C1 segment of cervical spinal cord (tissue), 14 donors: ENCODE measurements at places on chromosomes 5 and 9.

DNA sequence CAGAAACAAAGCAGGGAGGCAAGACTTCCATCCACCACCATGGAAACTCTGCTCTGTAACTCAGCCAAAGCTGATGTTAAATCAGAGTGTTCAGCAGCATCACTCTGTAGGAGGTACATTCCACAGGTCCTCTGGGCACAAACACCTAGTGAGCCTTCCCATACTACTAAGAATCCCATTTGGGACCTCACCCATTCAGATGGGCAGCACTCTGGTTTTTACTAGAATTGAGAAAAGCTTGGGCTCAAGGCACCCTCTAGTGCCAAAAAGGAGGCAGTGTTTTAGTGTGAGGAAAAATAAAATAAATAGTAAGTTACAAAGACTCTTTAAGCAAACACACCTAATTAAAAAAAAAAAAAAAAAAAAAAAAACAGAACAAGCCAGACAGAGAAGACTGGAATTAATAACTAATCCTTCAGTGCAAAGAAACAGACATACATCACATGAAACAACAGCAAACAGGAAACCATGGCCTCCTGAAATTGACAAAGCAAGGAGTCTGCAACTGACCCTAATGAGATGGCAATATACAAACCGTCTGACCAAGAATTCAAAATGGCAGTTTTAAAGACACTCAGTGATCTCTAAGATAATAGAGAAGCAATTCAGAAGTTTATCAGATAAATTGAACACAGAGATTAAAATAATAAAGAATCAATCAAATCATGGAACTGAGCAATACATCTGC is 159.5 kb downstream of the GNA14 start:
- DNase-seq = no peak

GRCh38 chr9:8651846-8652215 is 852.3 kb upstream of the DMAC1 start:
- no peak for DNase-seq

DNA sequence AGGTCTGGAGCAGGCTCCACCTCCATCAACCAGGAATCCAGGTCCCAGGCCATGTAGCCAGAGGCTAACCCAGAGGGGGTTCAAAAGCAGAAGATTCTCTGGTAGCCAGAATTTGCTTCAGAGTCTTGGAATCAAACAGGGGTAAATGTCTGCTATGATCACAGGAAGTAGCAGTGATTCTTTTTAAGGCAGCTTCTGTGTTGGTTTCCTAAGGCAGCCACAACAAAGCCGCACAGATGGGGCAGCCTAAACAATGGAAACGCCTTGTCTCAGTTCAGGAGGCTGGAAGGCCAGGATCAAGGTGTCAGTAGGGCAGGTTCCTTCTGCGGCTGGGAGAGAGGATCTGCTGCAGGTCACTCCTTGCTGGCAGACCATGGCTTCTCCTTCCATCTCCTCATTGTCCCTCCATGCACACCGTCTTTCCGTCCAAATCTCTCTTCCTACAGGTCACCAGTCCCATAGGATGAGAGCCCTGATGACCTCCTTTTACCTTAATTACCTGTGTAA is 167.3 kb downstream of the ROR2 start:
- no peak for DNase-seq

DNA sequence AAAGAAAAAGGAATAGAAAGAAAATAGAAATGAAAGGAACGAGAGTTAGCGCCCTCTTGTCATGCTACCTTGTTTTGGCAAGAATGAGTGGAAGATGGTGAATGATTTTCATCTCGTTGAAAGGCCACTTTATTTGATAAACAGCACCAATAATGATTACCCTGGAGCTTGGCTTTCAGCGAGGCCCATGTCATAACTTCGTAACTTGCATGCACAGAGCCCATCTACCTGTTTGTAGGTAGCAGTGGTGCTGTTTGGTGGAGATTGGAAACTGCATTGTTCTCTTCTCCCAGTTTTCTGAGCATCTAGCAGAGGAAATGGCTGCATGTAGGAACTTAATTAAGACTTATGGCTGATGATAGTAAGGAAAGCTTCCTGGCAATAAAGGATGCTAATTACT is 59.3 kb downstream of the NPR3 start:
- DNase-seq = no peak

DNA sequence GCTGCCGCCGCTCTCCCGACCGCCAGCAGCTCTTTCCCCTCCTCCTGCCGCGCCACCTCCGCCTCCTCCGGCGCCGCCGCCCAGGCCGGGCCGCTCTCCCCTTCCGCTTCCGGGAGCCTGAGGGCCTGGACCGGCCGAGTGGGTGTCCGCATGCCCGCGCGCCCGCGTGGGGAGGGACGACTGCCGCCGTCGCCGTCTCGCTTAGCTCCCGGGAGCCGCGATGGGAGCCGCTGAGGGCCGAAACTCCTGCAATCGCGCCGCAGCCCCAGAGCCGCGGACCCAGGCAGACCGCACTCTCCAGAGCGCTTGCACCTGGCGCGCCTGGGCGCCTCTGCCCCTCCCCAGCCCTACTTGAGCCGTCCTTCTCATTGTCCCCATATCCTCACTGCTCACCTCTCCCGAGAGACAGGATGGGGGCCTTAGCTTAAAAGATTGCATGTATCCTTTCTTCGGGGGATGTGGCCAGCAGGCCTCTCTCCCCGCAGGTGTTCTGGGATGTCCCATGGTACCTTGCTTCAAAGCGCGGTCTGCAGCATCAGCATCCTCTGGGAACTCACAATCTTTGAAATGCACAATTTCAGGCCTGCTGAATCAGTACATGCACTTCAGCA is at the start of gene ZDHHC21:
Gene ZDHHC21, minus strand, starts transcription at position 182 of the 611 bp plus-strand sequence. CDS start 19,092 bp downstream, outside the sequence.
- peak; percentile 74 for DNase-seq
